ENCODE measurements at places on chromosomes 6 and 20.

- DNase-seq, result no peak
These were observed 700 bp downstream of the GFOD1 start for GRCh38 chr6:13486679-13487121.

GRCh38 chr20:62804021-62804626 lies 511 bp upstream of the OGFR start:
- DNase-seq, result no peak

GRCh38 chr6:119065382-119065781 lies 13.1 kb downstream of the FAM184A start:
- DNase-seq, result no peak

DNA sequence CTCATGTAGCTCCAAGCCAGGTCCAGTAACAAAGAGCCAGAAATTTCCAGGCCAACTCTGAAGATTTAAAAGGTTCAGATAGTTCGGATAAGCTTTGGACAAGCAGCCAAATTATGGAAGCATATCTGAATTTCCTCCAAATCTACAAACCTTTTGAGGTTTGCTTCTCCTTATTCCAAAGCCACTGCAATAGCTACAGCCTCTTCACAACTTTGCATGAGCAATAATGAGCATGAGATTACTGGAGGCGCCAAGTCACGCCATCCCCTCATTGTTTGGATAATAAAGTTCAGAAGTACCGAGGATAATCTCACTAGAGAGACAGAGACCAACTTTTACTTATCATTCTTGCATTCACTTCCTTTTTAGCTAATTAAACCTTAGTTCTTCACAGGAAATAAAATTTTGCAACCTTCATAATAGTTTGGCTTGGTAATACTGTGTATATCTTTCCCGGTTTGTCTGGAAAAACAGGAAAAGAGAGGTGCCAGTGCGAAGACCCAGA lies 329.6 kb upstream of the RSPO3 start:
- no peak for DNase-seq

- DNase-seq, result no peak
These were observed 1.3 kb downstream of the SIRPB2 start for GRCh38 chr20:1489764-1490436.

DNA sequence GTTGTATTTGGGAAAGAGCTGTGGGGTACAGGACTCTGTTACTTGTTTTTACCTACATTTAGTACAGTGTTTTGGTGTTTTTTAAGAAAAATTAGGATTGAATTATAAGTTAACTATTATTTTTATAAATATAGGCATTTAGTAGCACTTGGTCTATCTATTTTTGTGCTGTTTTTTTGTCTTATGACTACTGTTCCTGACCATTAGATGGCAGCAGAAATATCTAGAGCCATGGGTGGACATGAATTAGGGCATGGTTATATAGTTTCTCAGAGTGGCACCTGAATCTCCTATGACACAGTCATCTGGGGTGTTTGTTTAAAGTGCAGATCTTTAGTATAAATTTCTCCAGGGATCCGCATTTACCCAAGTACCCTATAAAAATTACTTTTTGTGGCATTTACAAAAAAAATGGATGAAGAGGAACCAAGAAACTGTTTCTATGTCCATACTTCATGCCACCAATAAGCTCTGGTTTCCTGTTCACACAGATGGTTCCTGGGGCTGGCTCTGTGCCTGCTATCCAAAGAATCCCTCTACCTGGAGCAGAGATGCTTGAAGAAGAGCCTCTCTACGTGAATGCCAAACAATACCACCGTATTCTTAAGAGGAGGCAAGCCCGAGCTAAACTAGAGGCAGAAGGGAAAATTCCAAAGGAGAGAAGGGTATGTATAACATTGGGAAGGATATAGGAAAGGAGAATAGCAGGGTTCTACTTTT lies 19.8 kb downstream of the NFYA start:
- DNase-seq, result no peak

DNA sequence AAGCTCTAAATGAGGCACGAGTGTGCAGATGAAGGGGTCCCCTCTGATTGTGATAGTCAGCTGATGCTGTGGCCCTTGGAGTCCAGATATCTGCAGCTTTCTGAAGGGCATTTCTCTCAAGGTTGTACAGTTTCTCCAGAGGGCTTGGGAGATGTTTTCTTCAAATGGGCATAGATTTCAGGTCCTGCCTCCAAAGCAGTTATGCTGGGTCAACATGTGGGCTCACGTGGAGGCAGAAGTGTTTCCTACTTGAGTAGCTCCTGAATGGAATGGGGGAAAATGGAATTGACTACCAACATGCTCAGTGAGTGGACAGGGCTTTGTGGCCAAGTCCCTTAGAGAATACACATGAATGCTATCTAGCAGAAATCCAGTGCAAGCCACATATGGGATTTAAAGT lies 360.7 kb downstream of the SAMD5 start:
- DNase-seq, result no peak

- DNase-seq, result no peak
These were observed 62.6 kb downstream of the TOX2 start for GRCh38 chr20:43977252-43977651.

GRCh38 chr6:56259234-56260077 lies 12.1 kb upstream of the COL21A1 start:
- DNase-seq, result no peak

DNA sequence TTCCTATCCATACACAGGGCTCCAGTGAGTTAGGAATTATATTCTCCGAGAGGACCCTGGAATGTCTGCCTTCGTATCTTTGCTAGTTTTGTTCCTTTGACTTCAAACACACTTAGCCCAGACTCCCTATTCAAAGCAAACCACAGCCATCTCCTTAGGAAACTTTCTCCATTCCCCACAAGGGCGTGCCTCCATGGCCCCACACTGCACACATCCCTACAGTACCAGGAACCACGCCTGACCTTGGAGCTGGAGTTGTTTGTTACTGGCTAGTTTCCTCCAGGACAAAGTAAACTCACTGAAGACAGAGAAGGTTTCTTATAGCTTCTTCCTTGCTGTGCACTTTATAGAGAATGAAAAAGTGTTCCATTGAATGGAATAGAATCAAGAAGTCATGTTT lies 412.8 kb upstream of the AGPAT4 start:
- no peak for DNase-seq

DNA sequence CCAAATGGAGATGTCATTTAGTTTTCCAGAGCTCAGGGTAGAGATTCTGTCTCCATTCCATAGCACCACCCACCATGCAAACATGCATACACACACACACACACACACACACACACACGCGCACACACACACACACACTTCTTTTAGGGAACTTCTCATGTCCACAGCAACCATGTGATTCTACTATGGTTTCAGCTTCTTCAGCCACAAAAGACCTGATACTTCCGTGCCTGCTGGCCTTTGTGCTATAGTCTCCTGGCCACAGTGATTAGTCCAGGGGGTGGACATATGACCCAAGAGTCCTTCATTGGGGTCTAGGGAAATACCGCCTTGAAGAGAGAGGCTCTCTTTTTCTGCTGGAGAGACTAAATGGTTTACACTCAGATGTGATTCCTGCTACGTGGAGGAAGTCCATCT lies 53.5 kb downstream of the CARMIL1 start:
- no peak for DNase-seq

- DNase-seq, result no peak
These were observed 58.2 kb downstream of the NEDD9 start for GRCh38 chr6:11174242-11174611.

- DNase-seq, result peak; percentile 52
These were observed 732 bp upstream of the STXBP5 start for GRCh38 chr6:147203311-147204059.

DNA sequence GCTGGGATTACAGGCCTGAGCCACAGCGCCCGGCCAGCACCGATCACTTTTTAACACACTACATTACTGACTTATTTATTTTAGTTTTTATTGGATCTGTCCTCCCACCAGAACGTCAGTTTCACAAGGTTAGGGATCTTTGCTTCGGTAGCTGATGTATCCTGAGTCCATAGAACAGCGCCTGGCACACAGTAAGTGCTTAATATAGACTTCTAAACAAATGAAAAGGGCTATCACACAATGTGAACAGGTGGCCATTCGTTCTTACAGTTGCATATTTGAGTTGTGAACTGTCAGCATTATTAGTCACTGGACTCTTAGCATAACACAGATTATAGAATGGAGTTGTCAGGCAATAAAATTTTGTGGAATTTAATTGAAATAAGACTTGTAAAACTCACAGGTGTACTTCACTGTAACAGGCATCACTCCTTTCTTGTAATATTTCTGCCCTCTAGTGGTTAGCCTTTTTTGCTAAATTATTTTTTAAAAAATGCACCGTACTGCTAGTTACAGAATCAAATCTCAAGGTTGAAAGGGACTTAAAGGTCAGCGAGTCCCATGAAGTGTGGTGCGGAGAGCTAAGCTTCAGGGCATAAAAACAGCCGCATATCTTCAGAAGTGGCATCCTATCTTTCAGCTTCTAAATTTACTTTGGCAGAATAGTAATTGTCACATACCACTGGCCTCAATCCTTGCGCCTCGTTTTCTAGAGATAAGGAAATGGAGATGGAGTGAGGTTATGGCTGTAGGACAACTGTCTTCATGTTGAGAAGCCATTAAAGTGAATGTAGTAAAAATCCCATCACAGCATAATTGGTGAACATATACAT lies 3.4 kb upstream of the TBC1D7 start:
- DNase-seq, result no peak

- no peak for DNase-seq
These were observed 11.0 kb upstream of the CFAP206 start for GRCh38 chr6:87396595-87397392.

DNA sequence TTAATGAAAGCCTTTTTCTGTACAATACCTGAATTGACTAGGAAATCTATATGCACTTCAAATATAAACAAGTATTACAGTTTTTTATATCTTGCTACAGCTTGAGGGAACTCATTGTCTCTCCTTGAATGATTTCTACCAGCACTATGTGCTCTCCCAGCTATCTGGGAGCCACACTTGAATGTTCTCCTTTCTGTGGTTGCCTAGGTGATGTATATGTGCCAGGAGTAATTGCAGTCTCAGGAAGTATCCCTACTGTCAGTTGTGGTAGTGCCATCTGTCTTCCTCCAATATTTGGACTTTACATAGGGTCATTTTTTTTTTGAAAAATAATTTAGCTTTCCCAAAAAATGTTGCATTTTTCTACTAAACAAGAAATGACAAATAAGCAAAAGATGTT lies 288.0 kb upstream of the PLCB4 start:
- no peak for DNase-seq

GRCh38 chr20:33199026-33199425 lies 18.1 kb upstream of the BPIFA3 start:
- no peak for DNase-seq

DNA sequence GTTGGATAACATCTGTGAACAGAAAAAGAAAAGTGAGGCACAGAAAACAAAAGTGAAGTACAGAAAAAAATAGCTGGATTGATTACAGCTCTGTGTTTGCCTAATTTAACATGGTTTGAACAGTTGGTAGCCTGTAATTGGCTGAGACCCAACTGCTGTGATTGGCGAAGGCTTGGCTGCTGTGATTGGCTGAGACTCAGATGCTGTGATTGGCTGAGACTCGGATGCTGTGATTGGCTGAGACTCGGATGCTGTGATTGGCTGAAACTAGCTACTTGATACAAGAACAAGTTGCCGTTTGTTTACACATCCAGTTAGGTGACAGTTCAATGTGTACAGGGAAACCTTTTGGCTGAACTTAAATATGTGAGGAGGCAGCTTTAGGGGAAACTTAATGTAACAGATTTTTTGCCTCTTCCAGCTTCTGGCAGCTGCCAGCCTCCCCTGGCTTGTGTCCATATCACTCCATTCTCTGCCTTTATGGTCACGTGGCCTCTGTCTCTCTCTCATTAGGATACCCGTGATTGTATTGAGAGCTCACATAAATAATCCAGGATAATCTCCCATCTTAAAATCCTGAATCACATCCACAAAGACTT lies 223.4 kb upstream of the FOXA2 start:
- no peak for DNase-seq

- no peak for DNase-seq
These were observed 102.8 kb downstream of the TMEM242 start for GRCh38 chr6:157220485-157220884.

- DNase-seq, result no peak
These were observed 28.7 kb downstream of the FKBP1A start for GRCh38 chr20:1364106-1364505.

DNA sequence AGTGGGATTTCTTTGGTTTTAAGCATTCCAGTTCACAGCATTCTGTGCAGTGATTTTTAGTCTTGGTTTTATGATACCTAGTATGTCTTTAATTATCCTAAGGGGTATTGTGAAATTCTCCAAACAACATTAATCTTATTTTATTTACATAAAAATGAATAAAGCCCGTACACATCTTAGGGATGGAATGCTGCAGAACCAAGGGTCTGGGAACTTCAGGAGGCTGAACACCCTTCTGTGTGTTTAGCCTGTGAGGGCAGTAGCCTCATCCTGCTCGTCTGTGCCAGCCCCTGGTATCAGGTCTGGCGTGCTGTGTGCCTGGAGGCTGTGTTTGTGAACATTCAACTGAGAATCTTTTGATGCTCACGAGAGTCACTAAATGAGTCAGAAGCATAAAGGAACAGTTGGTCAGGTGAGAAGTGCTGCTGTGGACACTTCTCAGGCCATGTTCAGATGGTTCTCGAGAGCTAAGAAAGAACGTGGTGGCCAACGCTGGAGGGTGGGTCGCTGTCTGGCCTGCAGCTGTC lies 25.2 kb upstream of the C20orf204 start:
- DNase-seq, result peak; percentile 14

GRCh38 chr20:57814529-57814928 lies 104.7 kb upstream of the PMEPA1 start:
- DNase-seq, result no peak

- no peak for DNase-seq
These were observed 696 bp upstream of the SIRPA start for GRCh38 chr20:1894471-1894950.

DNA sequence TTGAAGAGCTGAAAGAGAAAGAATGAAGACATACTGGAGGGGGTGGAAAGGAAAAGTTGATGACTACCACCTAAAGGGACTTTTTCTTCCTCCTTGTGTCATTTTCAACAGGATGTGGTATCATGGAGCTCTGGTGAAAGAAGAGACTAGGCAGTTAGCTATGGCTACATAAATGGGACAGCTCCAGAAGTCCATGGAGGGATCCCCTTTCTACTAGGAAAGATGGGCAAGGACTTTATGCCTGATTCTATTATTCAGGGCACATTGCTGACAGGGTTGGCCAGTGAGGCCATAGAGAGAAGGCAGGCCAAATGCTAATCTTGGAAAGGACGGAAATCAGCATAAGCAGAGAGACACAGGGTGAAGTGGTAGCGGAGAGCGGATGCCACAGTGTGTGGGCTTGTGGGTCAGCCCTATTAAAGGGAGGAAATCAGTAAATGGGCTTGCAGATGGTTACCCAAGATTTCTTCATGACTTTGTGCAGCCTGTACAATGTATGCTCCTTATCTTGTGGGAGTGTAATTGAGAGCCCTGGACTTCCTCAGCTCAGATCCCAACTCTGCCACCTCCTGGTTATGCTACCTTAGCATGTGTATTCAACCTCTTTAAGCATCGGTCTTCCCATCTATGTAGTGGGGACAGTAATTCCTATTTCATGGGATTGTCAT lies 77.4 kb upstream of the TMEM170B start:
- no peak for DNase-seq

GRCh38 chr6:143581835-143582480 lies 70.4 kb upstream of the FUCA2 start:
- no peak for DNase-seq

GRCh38 chr20:47558295-47559066 lies 56.8 kb downstream of the NCOA3 start:
- no peak for DNase-seq

Data from fibroblast of skin of left biceps (primary cell).